ENCODE measurements at places on chromosomes 12 and 14. TPM values are rescaled to one million over a fixed set of nuclear protein-coding genes. Genes with fewer than 3 reads are reported as not detected.
A peak's percentile ranks its signal among the peaks of the same experiment; 100 is the strongest.

GRCh38 chr12:42789808-42790760, 200.5 kb upstream of the PRICKLE1 start:
- no peak for DNase-seq

The GZMB gene
- not detected for total RNA-seq

The RAD9B gene
- not detected for total RNA-seq

- DNase-seq = no peak
Observed at GRCh38 chr14:77526266-77526665, 27.6 kb upstream of the ISM2 start.

The CLEC1A gene
- total RNA-seq = not detected

The ERP27 gene
- total RNA-seq = not detected

The ASB2 gene
- 2.3 TPM for total RNA-seq

GRCh38 chr12:113555226-113555625, 83.6 kb upstream of the LHX5 start:
- DNase-seq = no peak

The DBX2 gene
- total RNA-seq = not detected

DNA sequence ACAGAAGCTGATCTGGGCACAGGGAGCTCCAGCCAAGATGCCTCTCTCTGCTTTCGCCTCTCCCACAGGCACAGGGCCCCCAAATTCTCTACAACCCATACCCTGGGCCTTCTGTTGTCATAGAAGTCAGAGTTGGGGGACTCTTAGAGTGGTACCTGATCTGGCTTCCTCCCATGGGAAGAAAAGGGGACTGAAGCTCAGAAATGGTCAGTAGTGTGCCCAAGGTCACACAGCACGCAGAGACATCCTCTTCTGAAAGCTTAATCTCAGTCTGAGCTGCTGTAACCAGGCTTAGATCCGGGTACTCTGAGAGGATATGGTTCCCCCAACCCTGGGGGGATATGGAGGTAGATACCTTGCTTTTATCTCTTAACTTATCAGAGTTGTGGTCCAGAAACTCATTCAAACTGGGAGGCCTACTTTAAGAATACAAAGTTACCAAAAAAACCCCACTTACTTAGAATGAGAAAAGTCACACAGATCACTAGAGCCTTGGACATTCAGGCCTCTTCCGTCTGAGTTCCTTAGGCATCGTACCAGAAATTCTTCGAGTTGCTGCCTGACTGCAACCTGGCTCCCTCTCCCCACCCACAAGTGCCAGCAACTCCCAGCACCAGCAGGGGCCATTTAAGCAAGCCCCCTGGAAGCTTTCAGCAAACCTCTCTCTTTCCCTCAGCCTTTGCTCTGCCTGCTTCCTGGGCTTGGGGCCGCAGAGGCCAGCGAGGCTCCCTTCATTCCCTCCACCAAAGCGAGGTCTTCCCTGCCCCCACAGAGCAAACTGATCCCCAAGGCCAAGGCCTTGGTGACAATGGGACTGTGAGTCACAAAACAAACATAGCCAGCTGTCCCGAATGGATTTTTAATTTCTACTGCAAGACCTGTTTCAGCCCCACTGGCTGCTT, 13.9 kb downstream of the KRT7 start:
- peak; percentile 16 for DNase-seq

The CCDC175 gene
- total RNA-seq = not detected

The ASPG gene
- total RNA-seq = 1.4 TPM

DNA sequence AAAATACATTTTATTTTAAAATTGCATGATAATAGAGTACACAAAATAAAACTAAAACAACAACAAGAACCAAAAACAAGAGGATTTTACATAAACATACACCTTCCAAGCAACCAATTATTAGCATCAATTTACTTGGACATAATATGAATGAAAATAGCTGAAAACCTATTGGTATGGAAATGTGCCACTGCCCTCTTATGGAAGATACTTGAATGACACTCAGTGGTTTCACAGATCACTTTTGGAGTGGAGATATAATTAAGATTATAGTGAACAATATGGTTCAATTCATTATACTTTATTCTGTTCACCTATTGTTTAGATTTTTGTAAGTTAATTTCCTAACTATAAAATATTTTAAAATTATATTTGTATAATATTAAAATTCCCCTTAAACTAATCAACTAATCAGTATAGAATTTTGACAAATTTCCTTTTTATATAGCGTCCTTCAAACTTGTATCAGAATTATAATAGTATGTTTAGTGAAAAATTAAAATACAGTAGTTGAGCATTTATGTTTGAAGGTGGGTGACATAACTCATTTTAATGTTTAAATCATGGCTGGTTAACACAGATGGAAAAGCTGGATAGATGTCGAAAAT, 70.1 kb downstream of the SLC6A15 start:
- DNase-seq = peak; percentile 66

GRCh38 chr12:3336606-3337311, 154.2 kb upstream of the PRMT8 start:
- no peak for DNase-seq

DNA sequence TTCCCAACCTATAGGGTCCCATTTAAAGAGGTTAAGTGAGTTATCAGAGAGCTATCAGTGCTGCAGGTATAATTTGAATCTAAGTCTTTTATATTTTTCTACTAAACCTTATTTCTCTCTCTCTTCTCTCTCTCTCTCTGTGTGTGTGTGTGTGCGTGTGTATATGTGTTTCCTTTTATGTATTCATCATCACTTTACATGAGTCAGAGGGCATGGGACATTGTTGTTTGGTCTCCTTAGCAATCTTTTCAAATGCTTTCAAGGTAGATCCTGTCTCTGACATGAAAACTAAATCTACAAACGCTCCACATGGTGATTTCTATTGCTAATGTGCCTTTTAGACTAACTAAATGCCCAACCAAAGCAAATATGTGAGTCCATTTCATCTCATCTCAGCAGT, 459.7 kb downstream of the BTG1 start:
- no peak for DNase-seq

- DNase-seq = no peak
Observed at GRCh38 chr14:104693482-104694431, 4.3 kb downstream of the INF2 start.

The TEDC1 gene
- 16.3 TPM for total RNA-seq

DNA sequence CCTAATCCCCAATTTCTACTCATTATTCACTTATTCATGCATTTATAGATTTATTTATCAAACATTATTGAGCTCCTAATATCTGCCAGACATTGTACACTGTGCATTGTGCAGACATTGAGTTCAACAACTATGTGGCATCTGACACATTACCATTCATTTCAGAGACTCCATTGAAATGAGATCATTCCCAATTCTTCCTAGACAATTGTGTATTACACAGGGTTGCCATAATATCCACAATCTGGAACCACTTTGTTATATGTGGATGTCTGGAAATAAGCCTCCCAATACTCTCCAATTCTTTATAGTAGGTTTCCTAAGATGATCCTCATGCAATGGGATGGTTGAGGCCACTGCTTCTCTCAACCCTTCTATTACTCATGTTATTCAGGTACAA, 165.0 kb downstream of the OTOGL start:
- no peak for DNase-seq

The SYNDIG1L gene
- total RNA-seq = 1.6 TPM

The UBE3B gene
- 20.8 TPM for total RNA-seq

GRCh38 chr12:130013771-130014484, 110.1 kb upstream of the TMEM132D start:
- DNase-seq = peak; percentile 81

DNA sequence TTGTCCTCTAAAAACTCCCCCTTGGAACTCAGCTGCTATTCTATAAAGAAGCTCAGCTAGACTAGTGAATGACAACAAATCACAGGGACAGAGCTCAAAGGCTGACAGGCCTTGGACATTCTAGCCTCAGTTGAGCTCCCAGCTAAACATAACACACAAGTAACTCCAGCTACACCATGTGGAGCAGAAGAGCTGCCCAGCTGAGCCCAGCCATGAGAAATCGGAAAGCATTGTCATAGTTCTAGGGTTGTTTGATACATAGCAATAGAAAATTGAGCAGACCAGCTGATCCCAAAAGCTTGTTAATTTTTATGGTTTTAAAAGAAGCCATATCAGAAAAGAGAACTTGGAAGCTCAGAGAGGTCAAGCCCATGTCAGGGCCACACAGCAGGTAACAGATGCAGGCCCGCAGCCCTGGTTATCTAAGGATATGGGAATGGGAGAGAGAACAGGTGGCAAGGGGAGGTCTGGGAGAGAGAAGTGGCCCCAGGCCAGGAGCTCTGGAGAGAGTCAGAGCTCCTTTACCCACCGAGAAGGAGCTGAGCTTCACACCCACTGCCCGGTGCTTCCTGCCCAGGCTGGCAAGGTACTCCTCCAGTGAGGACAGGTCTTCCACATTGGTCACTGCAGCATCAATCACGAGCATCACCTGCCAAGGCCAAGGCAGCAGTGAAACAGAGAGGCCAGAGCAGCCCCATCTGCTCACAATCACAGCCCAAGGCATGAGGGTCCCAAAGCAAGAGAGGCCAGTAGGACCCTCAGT, 2.9 kb downstream of the NGB start:
- no peak for DNase-seq

The ACTN1 gene
- total RNA-seq = 280 TPM

GRCh38 chr12:112317481-112317880, 64.8 kb downstream of the HECTD4 start:
- no peak for DNase-seq

- peak; percentile 37 for DNase-seq
Observed at GRCh38 chr12:77485961-77486854, 344.5 kb upstream of the NAV3 start.

GRCh38 chr14:37416264-37416663, 178.8 kb downstream of the FOXA1 start:
- DNase-seq = no peak

DNA sequence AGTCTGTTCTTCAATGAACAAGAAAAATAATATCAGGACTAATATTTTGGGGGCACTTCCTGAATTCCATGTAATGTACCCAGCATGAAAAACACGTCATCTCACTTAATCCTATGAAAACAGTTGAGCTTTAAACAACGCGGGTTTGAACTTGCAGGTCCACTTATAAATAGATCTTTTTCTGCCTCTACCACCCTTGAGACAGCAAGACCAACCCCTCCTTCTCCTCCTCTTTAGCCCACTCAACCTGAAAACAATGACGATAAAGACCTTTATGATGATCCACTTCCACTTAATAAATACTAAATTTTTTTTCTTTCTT, 203.9 kb upstream of the KRR1 start:
- no peak for DNase-seq

The SLC24A4 gene
- total RNA-seq = 0.38 TPM

DNA sequence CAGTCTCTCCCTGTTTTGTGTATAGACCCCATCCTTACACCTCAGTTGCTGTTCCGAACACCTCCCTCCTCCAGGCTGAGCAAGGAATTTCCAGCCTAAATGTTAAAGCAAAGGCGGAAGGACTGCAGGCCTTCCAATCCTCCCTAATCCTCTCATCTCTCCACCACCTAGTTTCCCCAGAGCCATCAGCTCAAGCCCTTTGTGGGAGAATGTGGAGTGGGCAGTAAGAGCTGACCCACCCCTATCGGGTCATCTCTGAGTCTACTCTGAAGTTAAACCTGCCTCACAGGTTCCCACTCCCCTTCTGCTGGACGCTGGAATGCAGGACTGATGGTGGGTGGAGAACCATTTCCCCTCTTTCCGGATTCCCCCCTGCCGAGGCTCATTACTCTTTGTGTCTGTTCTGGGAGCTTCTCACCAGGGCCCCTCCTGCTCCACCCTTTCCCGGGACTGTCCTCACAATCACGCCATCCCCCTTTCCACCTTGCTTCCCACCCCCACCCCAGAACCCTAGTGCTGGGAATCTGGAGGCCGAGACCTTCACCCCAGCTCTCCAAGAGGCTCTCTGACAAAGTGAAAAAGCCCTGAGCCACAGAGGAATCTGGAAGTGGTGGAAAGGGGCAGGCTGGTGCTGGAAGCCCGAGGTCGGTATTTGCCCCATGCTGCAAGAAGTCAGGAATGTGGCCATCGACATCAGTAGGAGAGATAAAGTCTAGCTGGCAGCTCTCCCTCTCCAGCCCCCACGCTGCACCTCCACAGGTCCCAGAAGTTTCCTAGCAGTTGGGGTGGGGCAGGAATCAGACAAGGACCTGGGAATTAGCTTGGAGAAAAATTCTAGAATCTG, 3.3 kb upstream of the KRT18 start:
- peak; percentile 90 for DNase-seq

The TMTC2 gene
- 6.5 TPM for total RNA-seq

DNA sequence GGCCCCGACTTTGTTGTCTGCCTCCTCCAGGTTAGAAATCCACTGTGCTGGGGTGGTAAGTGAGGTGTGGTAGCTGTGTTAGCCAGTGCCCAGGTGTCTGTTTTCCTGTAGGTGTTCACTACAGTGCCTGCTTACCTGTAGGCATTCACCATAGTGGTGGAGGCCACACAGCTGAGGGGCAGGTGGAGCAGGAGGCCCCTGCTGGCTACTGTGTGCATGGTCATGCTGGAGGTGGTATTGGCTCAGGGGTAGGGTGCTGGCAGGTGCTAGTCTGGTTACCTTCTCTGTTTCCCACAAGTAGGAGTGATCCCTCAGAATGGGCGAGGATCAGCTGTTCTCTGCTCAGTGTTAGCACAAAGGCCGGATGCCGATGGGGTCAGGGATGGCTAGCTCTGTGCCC, 217.3 kb downstream of the SYT10 start:
- peak; percentile 1 for DNase-seq

- DNase-seq = no peak
Observed at GRCh38 chr12:123058481-123058880, 78.0 kb downstream of the ARL6IP4 start.

The TMTC1 gene
- 24.3 TPM for total RNA-seq

The C14orf180 gene
- not detected for total RNA-seq

DNA sequence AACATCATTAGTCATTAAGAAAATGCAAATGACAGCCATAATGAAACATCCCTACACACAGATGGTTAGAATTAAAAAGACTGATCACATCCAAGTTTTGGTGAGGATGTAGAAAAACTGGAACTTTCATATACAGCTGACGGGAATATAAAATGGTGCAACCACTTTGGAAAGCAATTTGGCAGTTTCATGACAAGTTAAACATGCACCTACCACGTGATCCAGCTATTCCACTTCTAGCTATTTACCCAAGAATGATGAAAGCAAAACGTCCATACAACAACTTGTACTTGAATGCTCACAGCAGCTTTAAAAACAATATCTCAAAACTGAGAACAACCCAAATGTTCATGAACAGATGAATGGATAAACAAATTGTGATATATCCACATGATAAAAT, 77.9 kb upstream of the AVPR1A start:
- DNase-seq = no peak

DNA sequence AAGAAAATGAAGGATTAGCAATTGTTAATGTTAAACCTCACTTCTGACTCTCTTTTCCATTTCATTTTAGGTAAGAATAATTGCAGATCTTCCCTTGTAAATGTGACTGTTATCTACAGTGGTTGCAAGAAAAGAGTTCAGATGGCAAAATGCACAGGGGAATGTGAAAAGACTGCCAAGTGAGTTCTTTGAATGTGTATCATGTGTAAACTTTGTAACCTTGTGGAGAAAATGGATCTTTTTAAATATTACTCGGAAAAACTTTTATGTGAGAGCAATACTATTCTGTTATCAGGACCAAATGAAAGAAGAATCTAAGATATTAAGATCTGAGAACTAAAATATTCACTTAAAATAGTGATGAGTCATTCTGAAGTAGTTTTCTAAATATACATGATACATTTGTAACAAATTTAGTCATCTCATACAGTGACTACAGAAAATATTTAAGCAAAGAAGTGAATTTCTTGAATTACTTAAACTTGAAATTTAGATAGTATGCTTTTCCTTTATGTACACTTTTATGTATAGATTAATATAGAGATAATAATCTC, 122.5 kb upstream of the CNTN1 start:
- DNase-seq = no peak

GRCh38 chr14:72753044-72753710, 140.7 kb downstream of the DPF3 start:
- no peak for DNase-seq

The CIROP gene
- total RNA-seq = not detected

Measured in GM23338 (cell line).